Esophagus squamous epithelium (tissue), 5 donors: ENCODE measurements at places on chromosomes 2 and 18.

DNA sequence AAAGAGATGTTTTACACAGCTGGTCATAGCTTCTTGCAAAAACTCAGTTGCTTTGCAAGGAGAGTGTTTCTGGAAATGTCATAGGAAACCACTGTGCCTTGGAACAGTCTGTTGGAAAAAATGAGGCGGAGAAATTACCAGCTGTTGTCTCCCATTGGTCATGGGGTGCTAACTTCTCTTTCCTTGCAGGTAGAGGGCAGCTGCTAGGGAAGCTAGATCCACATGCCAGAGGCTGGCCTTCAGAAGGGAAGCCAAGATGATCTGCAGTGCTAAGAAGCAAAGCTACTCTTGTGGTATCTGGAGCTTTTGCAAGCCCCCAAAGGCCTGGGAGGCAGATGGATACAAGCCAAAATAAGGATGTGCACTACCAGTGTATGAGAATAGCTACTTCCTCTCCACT is 34.8 kb upstream of the LAMA1 start:
- DNase-seq: no peak

DNA sequence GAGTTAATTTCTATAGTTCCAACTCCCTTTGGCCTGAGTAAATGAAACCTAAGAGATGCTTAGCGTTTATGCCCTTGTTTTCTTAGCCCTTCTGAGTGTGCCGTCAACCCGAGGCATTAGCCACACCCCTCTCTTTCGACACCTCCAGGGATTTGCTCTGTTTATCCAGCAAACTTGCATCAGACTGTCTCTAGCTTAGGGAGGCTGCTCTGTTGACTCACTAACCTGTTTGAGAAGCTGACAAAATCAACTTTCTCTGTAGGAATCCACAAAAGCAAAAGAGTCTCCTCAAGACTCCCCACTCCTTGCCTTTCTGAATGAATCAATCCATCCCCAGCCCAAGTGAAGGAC is 317.6 kb downstream of the TNS1 start:
- no peak for DNase-seq

GRCh38 chr2:16817305-16818202 is 151.9 kb upstream of the CYRIA start:
- no peak for DNase-seq

DNA sequence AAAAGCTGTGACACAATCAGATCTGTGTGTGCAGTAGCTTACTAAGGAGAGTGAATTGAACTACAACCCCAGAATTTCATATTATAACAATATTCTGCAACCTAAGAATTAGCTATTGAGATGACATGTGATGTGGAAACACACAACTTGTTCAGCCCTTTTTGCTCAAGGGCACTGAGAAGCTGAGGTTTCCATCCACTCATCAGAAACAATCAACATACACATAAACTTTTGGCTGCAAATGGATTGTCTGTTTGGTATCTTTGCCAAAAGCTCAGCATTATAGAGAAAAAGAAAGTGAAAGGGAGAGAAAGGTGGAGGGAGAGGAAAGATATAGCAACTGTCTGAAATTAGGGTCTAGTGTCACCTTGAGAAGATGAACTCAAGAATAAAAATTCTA is 117.2 kb upstream of the KLF7 start:
- DNase-seq: no peak

- DNase-seq: no peak
These were observed 1115.3 kb downstream of the LRP1B start for GRCh38 chr2:141015341-141016047.

DNA sequence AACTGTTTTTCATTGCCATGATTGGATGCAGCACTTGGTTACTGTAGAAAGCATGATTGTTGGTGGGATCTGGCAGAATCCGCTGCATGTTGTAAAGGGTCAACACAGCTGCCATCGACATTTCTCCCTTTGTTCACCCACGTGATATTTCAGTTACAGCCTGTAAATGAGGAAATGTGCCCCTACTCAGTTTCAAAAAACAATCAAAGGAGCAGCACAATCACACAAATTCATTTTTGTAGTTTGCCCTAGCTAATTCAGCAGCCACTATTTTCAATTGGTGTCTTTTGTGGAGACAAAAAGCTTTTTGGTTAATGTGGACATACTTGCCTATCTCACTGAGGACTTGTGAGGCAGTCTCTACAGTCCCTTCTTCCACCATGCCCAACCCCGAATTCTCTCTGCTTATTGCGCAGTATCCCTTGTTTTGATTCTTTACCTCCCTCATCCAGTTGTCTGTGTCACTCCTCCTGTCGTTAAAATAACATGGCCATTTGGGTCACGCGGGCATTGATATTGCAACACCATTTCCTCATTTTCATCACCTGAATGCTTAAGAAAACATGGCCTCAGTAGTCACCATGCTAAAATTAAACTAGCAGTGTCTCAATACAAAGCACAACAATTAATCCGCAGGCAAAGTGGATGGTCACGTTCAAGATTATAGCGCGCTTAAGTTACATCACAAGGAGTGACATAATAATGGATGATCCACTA is 6.4 kb upstream of the PROC start:
- DNase-seq: no peak

DNA sequence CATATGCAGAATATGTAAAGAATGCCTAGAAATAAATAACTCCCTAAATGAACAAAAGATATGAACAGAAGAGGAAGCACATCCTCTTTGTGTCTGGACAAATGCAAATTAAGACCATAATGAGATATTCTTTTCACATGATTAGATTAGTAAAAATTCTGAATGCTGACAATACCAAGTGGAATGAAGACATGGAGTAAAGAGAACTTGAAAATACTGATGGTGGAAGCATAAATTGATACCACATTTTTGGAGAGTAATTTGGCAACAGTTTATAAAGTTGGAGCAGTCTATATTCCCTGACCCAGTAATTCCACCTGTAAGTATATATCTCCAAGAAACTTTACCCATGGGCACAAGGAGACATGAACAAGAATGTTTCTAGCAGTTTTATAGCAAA is 130.0 kb downstream of the CAPN13 start:
- no peak for DNase-seq

- DNase-seq: no peak
These were observed 622 bp downstream of the RAB12 start for GRCh38 chr18:8609659-8610458.

- no peak for DNase-seq
These were observed 116.7 kb downstream of the CTIF start for GRCh38 chr18:48655508-48655907.

- no peak for DNase-seq
These were observed 32.2 kb downstream of the KIF5C start for GRCh38 chr2:148907085-148907785.

DNA sequence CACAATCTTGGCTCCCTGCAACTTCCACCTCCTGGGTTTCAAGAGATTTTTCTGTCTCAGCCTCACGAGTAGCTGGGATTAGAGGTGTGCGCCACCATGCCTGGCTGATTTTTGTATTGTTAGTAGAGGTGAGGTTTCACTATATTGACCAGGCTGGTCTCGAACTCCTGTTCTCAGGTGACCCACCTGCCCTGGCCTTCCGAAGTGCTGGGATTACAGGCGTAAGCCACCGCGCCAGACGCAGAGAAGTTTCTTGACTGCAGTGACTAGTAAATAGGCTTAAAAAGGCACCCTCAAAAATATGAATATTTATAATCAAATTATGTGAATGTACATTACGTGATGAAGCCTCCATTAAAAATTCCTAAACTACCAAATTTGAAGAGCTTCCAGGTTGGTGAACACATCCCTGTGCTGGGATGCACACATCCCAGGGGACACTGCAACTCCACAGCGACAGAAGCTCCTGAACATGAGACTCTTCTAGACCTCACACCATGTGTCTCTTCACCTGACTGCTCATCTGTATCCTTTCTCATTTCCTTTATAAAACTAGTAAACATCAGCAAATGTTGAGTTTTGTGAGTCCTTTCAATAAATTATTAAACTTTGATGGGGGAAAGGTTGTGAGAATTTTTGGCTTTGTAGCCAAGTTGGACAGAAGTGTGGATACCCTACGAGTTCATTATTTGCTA is 203.3 kb upstream of the SPOPL start:
- DNase-seq: no peak

DNA sequence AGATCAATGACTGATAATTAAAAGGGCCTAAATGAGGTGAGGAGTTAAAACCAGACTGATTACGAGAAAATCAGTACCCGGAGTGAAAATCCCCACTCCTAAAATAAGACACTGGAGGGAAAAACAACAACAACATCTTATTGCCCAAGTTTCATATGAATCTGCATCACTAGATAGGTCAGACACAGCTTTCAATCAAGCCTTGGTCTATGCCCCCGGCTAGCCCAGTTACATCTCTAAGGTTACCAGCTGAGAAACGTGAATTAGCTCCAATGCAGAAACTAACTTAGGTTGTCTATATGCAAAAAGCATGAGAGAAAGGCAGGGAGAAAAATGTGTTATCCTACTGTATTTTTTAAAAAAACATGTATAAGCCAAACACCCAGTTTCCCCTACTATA is 53.7 kb downstream of the ROCK2 start:
- DNase-seq: no peak

GRCh38 chr2:217802266-217802665 is 200.5 kb downstream of the TNS1 start:
- no peak for DNase-seq

GRCh38 chr2:54935389-54935788 is 114.9 kb downstream of the RTN4 start:
- DNase-seq: no peak

DNA sequence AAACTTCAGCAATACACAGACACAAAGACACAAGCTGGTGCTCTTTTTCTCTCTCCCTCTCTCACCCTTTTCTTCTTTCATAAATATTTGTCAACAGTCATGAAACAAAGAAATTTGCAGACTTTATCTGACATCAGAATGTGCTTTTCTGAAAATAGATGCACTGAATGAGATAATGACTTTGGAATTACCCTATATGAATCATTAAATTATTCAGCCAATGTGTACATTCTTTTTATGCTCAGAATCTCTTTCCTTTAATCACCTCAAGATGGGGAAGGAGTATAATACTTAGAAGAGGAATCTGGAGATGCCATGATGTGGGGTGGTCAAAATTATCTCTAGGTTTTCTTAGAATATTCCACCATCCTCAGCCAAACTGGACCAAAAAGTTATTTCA is 289.9 kb downstream of the LRRTM1 start:
- DNase-seq: no peak

DNA sequence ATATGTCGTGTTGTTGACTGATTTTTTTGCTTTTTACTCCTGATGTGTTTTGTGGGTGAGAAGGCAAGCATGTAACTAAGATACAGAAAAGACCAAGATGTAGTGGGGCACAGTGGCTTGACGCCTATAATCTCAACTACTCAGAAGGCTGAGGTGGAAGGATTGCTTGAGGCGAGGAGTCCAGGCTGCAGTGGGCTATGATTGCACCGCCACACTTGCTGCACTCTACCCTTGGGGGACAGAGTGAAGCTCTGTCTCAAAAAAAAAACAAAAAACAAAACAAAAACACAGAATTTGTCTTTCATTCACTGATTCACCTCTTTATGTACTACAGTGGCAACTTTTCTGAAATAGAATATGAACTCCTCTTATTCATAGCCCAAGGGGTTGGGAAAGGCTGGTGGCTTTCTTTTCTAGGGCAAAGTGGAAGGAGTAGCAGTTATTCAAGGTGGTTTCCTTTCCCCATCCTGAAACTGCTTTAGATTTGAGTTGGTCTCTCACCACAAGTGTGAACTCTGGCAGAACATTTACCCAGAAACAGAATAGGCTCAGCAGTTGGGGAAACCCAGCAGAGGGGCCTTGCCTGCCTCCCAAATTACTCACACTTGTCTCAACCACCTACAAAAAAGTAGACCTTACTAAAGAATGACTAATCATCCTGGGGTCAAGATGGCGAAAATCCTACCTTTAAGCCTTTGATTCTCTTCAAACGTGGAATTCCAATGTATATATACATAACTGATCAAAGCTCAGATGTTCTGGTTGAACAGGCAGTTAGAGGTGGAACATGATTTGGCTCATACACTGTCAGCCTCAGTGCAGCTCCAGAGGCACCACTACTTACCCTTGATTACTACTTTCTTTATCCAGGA is 6.5 kb downstream of the TANK start:
- no peak for DNase-seq

DNA sequence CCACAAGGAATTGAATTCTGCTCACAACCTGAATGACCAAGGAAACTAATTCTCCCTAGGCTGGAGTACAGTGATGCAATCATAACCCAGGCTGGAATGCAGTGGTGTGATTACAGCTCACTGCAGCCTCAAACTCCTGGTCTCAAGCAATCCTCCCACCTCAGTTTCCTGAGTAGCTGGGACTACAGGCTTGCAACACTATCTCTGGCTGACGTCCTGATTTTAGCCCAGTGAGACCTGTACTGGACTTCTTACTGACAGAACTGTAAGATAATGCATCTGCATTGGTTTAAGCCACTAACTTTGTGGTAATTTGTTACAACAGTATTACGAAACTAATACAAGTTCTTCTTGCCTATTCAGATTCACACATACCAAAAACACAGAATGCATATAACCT is 9.5 kb upstream of the KDSR start:
- DNase-seq: no peak

GRCh38 chr2:143158551-143159485 is 29.6 kb downstream of the ARHGAP15 start:
- DNase-seq: no peak

- DNase-seq: no peak
These were observed 111.8 kb downstream of the PRKCE start for GRCh38 chr2:45763255-45763654.

- DNase-seq: no peak
These were observed 216.8 kb downstream of the MGAT5 start for GRCh38 chr2:134470561-134471168.

DNA sequence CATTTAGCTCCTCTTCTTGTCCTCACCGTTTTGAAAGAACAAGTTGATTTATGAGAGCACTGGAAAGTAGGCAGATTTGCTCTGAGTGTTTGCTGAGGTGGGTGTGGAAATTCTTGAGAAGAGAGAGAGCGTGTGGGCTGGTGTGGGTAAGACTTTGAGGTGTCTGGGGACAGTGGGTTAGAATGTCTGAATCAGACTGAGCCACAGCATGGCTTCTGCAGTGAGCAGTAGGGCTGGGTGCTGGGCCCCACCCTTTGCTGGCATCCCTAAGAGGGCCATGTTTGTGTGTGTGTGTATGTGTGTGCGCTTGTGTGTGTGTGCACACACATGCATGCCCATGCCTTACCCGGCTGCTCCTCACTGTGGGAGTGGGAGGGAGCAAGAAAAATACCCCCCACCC is 63.7 kb downstream of the COPS8 start:
- no peak for DNase-seq

DNA sequence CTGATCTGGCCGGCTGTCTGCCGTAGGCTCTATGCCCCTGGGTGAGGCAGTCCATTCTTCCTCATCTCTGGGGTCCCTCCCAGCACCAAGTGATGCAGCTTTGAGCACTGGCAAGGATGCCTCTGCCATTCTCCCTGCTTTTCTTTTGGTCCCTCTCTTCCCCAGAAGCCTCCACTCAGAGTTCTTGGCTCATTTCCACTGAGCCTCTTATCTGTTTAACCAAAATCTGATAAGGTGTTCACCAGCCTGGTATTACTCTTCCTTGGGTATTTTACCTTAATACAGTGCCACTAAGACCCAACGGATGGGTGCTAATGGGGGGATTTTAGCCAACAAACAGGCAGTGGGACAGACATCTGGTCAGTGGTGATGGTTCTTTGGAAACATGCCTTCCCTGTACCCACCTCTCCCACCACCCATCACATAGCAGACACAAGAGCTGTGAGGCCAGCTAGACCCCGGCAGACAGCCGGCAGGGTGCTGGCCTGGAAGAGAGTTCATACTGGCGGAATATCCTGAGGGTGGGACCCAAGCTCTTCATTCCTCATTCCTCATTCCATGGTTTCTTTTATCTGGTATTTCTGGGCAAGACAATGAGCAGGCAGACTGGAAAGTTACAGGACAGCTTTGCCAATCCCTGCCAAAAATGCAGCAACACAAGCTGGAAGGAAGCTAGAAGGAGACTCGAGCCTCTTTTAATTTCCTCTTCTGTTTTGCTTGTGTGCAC is 34.6 kb downstream of the ZBTB7C start:
- no peak for DNase-seq
